ENCODE measurements at places on chromosomes 12 and 14.

GRCh38 chr12:103314786-103315185 lies 181.0 kb downstream of the C12orf42 start:
- no peak for DNase-seq

- DNase-seq, result no peak
These were observed 59.0 kb downstream of the BORCS5 start for GRCh38 chr12:12415886-12416285.

- DNase-seq, result no peak
These were observed 82.8 kb downstream of the CRACR2A start for GRCh38 chr12:3670083-3670620.

GRCh38 chr14:69282448-69282847 lies 22.5 kb downstream of the GALNT16 start:
- DNase-seq, result no peak

- no peak for DNase-seq
These were observed 1.7 kb downstream of the IRAK3 start for GRCh38 chr12:66190519-66191370.

- no peak for DNase-seq
These were observed 186.4 kb downstream of the SYT10 start for GRCh38 chr12:33253178-33253577.

- no peak for DNase-seq
These were observed 160.6 kb downstream of the MYRFL start for GRCh38 chr12:69985656-69986055.

GRCh38 chr14:56482310-56482911 lies 97.2 kb upstream of the TMEM260 start:
- no peak for DNase-seq

GRCh38 chr12:81039231-81039630 lies 38.6 kb upstream of the ACSS3 start:
- DNase-seq, result no peak

DNA sequence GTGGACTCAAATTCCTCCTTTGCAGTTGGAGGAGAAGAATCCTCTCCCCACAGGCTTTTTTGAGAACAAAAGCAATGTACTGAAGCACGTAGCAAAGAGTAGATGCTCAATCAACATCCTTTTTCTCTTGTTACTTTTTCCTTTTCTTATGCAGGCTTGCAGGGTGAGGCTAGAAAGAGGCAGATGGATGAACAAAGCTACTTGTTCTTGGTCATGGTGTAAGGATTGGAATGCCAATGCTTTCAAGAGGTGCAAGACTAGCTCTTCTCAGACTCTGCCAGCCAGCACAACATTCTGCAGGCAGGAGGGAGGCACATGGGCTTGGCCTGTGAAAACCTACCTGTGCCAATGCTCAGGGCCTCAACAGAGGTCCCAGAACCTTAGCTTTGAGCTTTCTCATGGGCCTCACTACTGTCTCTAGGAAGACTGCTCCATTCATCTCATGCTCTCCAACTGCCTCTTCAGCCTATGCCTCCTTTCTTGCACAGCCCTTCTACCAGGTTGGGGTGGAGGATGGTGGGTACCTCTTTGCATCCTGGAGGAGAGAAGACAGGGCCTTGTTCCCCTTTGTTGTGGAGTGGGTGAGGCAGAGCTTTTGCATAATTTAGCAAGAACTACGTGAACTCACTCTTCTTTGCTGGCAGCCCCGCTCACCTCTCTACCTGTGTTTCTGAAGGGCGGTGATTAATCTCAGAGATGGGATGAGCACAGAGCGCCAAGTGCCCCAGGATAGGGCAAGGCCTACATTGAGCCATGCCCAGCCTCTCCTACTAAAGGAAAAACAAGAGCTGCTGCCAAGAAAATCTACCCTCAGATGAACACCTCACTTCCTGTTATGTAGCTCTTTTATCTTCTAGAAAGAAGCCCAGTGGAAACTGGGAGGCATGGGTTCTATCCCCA lies 1119.7 kb downstream of the VRK1 start:
- no peak for DNase-seq

DNA sequence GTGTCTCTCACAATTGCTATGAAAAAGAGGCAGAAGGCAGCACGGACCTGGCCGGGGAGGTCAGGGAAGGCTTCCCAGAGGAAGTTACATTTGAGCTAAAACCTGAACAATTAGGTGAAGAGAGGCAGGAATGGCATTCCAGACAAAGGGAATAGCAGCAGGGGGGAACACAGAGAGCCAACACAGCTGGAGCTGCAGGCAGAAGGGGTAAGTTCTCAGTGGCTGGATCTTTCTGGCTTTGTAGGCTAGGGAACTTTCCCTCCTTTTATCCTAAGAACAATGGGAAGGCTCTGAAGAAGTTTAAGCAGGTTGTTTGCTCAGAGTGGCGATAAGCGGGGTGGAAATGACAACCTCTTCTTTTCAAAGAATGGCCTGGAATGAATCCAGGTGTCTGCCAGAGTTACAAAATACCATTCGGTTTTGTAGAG lies 100.0 kb downstream of the PRIMA1 start:
- DNase-seq, result no peak

GRCh38 chr12:53478865-53479264 lies 20.4 kb downstream of the MAP3K12 start:
- DNase-seq, result no peak

GRCh38 chr14:80973931-80974641 lies 18.7 kb downstream of the TSHR start:
- no peak for DNase-seq

- no peak for DNase-seq
These were observed 1.2 kb downstream of the SPPL3 start for GRCh38 chr12:120902846-120903411.

- DNase-seq, result no peak
These were observed 10.6 kb upstream of the CDKL1 start for GRCh38 chr14:50407111-50407812.

DNA sequence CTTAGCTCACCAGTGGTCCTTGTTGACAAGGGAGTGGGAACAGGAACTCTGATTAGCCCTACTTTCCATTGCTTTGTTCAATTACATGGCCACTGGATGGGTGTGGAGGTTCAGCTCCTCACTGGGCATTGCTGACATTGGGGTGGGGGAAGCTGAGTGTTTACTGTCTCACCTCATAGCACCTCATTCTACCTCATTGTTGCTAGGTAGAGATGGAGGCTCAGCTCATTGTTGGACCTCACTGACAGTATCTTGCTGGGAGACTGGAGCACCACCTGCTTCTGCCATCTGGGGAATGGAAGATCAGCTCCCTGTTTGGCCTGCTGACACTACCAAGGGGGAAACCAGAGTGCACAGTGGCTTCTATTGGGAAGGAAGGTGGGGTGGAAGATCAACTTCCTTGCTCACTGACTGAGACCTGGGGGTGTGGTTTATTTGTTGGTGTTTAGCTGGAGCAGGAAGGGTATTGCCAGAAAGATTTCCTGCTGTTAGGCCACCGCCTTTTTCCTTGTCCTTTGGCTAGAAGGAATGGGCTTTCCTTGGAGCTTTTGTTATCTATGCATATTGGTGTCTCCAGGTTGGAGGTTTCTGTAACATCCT lies 1.3 kb upstream of the OR4E2 start:
- DNase-seq, result no peak

- no peak for DNase-seq
These were observed 16.9 kb downstream of the LTBP2 start for GRCh38 chr14:74595006-74595735.

DNA sequence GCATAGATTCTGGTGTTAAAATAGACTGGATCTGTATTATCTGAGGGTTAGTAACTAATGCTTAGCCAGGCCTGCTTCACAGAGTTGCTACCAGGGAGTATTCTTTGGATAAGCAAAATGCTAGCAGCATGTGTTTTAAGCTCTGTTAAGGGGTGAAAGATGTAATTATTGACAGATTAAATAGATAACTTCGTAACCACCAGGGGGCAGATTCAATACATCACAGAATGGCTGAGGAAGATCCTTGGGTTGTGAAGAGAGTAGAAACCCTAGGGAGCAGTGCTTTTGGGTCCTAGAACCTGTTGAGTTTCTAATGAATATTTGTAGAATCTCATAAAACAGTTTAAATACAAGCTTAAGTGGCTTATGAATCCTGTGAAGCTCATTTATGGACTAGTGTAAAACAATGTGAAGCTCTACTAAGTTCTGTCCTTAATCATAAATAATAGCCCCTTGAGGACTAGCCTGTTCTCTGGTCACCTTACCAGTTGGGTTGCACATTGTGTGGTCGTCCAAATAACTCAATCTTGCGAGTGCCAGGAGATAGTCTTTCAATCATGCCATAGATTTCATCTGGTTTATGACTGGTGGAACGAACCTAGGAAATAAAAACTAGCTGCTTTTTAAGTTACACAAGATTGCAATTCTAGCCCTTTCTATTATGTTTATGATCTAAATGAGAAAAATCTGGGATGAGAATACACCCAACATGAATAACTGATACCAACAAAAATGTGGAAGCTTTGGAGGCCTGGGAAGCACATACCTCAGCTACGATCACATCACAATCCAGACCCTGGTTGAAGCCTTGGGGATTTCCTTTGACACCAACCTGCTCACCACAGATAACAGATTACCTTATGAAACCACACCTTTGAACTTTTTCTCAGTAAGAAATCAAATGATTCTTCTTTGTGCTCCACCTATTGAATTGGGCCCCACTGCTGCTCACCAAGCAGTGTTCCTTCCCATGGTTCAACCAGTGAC lies 12.3 kb downstream of the METTL3 start:
- DNase-seq, result peak; percentile 13

DNA sequence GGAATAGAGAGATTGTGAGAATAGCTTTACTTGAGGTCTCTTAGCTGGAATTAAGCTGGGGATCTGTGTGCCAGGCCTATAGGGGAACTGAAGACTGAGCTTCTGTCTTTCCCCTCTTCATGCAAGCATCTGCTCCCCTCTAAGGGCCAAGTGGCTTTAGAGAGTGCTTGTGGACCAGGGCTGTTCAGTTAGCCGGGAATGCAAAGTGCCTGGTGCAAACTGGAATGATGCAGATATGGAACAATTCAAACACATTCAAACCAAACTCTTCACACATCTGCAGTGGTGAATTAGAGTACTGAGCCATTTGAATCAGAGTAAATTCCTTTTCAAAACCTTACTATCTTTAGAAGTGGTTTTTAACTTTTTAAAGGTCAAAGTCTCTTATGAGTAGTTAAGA lies 99.0 kb downstream of the LIN7A start:
- no peak for DNase-seq

DNA sequence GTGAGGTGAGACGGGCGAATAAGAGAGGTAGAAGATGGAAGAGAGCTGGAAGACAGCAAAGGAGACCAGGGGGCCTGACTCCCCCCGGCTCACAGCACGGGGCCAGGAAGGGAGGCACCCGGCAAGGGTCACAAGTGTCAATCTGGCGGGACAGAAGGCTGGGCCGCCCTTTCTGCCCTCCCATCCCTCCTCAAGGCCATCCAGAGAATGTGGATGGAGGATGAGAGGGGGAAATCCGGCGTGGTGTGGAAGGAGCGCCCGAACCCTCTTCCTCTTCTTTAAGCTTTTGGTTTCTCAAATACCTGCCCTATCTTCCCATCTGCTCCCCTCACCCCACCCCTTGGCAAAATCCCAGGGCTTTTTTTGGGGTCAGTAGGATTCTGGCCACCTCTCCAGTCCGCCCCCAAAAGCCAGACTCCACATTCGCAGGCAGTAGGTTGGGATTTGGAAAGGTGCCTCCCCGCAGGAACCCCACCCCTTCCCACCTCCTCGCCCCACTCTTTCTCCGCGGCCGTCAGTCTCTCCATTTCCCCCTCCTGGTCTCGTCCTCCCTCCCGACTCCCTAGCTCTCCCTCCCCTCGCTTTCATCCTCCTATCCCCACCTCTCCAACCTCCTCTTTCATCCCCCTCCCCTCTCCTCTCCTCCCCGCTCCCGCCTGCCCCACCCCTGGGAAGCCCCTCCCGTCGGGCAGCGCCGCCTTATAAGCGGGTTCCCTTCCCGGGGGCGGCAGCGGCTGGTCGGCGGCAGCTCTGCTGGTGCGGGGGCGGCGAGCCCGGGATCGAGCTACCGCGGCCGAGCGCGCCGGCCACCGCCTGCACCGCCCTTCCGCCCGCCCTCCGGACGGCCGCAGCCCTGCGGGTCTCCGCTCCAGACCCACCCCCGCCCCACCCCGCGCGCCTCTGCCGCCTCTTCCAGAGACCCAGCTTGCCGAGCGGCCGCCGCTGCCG lies at the start of gene PTMS:
Gene PTMS (plus strand): TSS at position 730 of the 948 bp plus-strand sequence. CDS start 343 bp downstream, outside the sequence.
- DNase-seq, result no peak

DNA sequence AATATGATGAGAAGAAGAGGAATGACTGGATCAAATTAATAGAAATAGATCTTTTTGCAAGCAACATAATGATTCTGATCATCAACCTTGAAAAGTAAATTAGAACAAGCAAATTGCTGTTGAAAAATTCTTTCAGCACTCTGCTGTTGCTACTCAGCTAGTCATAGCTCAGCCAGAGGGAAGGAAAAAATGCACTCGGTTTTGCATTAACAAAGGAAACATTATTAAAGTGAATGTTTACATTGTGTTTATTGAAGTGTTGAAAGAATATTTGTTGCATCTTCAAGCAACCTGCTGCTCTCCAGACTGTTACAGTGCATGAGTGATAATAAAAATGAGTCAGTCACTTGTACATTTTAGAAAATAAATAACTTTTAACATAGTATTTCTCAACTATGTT lies 26.5 kb downstream of the AP5M1 start:
- DNase-seq, result no peak

DNA sequence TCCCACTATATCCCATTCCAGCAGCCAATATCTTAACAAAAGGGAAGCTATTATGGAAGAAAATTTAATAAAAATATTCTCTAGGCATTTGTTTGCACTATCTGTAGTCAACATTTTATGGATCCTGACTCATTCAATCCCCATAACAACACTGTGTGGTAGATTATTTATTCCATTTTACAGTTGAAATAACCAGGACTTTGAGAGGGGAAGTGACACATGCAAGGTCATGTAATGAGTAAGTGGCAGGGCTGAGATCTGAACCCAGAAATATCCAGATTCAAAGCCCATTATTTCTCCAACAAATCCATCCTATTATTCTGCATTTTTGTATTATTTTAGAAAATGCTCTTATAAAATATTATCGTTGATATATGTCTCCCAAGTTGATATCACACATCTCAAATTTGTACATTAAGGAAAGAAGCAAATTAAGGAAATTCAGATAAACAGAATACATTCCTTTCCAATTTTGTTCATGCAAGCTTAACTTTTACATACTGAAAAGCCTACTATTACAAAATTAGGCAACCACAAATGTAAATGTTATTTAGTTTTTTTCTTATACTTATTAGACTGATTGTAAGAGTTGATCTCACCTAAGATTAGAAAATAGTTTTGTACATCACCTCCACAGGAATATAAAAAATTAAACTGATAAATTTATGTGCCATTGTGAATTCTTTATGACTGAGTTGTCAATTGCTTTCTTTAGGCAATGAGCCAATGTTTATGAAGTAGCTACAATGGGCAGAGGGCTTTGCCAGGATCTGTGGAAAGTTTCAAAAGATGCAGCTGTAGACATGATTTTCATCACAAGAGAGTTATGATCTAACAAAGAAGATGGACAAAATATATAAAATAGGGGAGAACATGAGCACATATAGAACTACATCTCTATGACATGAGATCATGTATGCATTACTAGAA lies 55.1 kb upstream of the E2F7 start:
- DNase-seq, result no peak

DNA sequence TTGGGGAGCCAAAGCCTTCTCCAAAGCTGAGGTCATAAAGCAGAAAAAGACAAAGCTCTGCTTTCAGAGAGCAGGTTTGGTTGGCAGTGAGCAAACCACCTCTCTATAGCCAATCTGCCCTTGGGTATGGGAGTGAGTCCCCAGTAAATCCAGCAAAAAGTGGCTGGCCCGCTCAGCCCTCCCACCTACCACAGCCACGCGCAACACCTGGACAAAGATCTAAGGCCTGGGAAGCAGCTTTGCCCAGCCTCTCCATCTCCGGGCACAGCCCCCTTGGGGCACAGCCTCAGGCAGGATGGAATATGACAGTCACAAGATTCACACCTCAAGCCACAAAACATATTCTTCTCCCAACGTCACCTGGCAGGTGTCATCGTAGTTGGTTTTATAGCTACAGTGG lies 211.7 kb upstream of the EEA1 start:
- no peak for DNase-seq
